Activated CD4-positive, alpha-beta T cell treated with anti-CD3 and anti-CD28 coated beads, Interleukin-2, amount 50 U/mL, for 16 hours (primary cell): ENCODE measurements at places on chromosomes 7 and 10.

DNA sequence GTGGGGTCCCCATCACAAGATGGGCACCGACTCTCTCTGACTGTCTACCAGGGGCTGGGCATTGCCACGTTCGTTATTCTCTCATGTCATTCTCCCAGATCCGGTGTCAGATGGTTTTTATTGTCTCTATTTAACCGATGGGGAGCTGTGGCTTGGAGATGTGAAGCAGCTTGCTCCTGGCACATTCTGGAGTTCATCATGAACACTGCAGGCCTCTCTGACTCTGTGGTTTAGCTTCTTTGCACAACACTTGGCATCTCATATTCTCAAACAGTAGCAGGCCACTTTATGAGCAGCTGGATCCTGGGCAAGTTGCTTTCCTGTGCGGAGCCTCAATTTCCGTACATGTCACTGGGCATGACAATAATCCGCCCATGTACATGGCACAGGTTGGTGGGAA, 119.9 kb downstream of the LRRC18 start:
- no peak for DNase-seq

DNA sequence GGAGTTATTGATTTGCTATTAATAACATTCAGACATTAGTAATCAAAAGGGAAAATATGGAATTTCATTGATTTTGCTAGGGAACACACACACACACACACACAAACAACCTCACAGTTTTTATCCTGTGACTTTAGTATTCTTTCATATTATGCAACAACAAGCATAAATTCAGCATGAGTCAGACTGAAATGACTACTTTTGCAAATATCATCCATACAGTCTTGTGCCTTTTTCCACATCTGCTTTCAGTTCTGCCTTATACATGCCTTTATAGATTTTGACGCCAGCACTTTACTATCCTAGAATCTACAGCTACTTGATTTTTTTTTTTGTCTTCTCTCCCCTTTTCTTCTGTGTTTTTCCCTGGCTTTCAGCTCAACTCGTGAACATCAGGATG, 975.8 kb upstream of the LRRTM3 start:
- no peak for DNase-seq

- DNase-seq = no peak
Observed at GRCh38 chr10:25888627-25889026, 45.4 kb upstream of the MYO3A start.

DNA sequence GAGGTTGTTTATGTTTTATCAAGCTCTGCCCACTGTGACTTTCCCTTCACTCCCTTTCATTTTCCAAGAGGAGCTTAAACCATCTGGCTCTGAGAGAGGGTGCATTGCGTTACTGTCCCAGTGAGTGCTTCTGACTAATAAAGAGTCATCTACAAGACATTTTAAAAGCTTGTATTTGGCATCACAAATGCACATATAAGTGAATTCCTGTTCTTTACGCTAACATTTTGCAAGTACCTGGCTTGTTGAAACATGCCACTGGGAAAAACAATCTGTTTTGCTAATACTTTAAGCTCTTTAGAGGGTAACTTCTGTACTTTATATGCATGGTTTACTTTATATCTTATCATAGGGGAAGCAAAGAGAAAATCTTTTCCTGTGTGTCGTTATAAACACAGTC, 534.6 kb upstream of the POM121L12 start:
- DNase-seq = no peak

DNA sequence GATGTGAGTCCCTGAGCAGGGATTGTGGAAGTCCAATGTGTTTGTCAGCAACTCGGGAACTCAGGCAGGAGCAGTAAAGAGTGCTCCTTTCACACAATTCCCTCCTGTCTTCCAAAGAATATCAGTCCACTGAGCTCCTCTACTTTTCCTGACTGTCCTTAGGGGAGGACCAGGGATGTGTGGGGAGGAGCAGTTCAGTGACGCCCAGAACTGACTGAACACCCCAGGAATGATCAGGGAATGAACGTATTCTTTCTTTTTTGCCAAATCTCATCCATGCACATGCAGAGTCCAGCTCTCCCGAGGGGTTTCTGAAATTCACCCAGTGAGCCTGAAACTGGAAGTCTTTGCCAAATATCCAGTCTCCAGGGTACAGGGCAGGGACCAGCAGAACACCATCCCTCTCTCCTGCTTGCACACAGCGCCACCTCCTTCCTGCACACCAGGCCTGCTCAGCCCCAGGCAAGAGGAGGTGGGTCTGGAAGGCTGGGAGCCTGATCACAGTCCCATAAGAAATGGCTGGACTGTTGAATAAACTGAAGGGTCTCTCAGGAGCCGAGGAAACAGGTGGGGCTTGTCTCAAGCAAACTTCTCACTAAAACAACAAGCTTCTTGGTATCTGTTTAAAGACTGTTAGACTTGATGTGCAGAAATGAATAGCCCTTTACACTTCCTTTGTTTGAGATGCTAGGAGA, 294.7 kb downstream of the C7orf25 start:
- DNase-seq = no peak
